ENCODE measurements at places on chromosomes 12 and 14.

DNA sequence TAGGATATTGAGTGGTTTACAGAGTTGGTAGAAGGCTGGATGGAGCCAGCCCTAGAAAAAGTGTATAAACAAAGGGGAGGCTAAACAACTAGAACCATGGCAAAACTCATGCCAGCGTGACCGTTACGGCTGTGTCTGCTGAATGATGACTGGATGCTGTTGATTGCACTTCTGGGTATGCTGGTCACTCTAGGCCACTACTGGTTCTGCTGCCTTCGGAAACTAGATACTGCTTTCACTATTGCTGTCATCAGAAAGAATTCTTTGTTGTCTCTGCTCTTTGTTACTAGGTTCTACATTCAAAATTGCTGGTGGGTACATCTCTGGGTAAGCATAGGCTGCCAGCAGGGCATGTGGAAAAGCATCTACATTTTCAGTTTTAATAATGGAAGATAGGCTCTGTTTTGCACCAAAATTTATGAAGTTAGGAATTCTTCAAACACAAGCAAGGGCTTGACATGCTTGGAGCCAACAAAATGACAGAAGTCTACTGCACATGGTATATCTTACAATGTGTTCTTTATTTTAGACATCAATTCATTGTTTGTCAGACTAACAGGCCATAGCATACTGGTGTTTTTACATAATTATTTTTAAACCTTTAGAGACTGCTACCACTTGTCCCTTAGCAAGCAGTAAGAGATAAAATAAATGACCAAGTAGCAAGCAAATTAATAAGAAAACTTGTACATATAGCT, 15.4 kb downstream of the MON2 start:
- DNase-seq = no peak

DNA sequence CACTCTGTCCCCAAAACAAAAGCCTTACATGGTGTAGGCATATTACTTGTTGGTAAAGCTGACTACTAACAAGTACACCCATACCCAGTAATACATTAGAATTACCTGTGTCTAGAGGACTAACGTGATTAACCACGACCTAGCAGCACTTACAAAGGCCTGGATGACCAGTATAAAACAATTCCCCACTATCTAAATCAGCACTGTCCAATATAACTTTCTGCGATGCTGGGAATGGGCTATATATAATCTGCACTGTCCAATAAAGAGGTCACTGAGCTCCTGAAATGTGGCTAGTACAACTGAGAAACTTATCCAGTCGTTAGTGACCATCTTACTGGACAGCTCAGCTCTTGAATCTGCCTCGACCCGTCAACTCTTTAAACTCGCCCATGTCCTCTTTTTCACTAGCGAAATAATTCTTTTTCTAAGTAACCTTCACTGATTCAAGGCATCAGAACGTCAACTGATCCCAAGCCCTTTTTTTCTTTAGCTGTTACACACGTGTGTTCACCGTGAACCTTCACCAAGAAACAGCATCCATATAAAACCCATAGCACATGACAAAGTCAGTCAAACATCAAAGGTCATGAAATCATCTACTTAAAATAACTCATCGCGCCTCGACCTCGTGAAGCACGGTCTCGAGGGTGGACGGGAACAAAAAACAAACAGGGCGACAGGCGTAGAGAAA, 905 bp upstream of the CIPC start:
- DNase-seq = peak; percentile 1

GRCh38 chr12:95605875-95606274, 54.6 kb upstream of the USP44 start:
- no peak for DNase-seq

DNA sequence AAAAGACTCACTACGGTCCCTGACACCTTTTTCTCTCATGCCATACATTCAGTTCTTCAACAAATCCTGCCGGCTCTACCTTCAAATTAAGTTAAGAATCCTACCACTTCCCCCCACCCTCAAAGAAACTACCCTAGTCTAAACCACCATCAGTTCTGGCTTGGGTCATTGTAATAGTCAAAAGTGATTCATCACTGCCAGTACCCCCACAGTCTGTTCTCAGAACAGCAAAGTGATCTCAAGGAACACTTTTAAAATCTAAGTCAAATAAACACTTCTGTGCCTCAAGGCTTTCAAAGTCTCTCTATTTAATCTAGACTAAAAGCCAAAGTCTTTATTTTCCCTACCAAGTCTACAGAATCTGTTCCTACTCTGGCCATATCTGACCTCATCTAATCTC, 12.0 kb upstream of the FAM234B start:
- DNase-seq = no peak

DNA sequence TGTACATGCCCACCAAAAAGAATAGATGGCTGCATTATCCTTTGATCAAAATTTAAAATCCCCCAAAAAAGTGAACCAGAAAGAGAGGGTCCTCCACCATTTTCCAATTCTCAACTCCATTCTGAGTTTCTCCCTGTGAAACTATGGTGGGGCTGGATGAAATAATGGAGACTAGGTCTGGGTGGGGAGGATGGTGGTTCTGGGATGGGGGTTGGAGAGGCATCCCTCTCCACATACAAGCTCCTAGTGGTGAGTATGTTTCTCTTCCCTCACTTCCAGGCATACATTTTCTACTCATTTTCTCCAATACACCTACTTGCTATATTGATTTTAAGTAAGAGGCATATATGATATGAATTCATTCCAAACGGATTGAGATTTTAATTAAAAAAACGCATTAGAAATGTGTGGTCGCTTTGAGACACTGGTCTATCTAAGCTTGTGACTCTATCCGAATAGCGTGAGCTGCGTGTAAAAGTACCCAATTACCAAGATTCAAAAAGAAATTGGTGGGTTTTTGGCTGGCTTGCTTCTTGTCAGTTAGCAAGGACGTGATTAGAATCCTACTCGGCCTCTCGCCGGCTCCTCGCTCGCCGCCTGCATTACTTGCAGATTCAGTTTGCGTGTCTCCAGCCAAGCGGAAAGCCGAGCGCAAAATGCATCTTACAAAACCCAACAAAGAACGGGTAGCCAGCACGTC, 3.4 kb downstream of the ASCL1 start:
- DNase-seq = no peak

DNA sequence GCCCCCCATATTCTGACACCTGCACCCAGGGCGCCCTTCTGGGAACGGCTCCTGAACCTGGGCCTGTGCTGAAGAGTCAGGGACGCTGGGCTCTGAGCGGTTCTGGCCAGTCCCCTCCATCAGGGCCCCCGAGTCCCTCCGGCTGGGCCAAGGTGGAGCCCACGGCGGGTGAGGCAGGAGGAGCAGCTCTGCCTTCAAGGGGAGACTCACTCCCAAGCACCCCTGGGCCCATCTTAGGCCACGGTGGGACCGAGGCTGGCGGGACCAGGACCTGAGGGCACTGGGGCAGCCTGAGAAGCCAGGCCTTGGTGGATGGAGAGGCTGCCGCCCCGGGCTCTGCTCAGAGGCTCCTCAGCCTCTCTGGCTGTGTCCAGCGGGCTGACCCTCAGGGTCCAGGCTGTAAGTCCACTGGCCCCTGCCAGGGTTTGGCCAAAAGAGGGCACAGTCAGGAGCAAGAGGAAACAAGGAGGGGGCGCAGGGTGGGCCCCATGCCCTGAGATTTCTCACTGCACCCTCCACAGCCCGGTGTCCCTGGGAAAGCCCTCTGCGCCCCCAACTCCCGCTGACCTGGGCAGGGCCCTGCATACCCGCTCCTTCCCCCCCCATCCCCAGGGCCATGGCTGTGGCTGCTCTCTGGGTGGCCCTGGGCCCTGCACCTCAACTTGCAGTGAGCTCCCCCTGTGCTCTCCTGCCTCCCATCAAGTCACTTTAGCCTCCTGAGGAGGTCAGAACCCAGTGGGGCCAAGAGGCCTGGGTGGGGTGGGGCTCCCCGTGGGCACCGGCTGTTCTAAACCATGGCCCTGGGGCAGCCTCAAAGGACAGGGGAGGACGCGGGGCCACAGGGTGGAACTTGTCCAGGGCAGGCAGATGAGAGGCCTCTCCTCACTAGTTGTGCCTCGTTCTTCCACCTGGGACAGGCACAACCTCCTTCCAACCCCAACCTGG, 266.4 kb upstream of the SFSWAP start:
- DNase-seq = no peak

- peak; percentile 13 for DNase-seq
These were observed 1.2 kb downstream of the PELI2 start for GRCh38 chr14:56119201-56119981.

GRCh38 chr14:75053396-75054291, 2.4 kb upstream of the MLH3 start:
- no peak for DNase-seq

- DNase-seq = no peak
These were observed 162.7 kb upstream of the TMTC2 start for GRCh38 chr12:82523996-82524395.

- no peak for DNase-seq
These were observed 44.3 kb downstream of the CCDC92 start for GRCh38 chr12:123928274-123928865.

DNA sequence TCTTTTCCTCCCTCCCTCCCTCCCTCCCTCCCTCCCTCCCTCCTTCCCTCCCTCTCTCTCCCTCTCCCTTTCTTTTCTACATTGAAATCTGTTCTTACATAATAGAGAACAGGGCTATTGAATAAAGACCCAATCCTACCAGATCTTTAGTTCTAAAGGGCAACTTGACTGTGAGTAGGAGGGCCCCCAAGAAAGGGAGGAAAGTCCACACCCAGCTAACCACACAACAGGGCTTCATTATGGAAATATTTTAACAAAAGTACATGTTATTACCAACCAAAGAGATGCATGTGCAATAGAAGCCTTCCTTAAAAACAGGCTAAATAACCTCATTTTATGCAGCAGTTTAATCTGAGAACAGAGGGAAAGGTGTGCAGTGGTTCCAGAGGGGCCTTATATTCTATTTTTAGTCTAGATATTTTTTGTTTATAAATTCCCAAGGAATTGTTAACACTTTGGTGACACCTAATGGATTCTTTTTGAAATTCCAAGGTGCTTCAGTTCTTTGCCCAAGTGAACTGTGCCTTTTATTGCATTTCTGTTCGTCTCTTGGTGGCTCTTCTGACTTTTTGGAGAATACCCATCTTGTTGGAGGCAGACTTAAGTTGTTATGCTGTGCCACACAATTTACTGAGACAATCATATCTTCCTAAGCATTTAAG, 63.0 kb downstream of the GNS start:
- no peak for DNase-seq

DNA sequence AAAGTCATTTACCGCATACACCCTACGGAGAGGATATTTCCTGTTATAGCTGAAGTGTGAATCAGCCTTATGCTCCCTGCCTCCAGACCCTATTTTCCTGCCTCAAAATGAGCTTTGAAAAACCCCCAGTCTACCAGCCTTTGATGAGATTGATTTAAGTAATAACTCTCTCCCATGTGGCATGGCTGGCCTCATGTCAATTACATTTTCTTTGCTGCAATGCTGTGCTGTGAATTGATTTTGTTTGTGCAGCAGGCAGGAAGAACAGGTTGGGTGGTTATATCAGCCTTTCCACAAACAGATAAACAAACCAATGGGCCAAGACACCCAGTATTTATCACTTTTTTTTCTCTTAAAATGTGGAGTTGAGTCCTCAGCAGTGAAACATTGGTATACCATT, 1105.5 kb upstream of the TMEM132C start:
- no peak for DNase-seq

DNA sequence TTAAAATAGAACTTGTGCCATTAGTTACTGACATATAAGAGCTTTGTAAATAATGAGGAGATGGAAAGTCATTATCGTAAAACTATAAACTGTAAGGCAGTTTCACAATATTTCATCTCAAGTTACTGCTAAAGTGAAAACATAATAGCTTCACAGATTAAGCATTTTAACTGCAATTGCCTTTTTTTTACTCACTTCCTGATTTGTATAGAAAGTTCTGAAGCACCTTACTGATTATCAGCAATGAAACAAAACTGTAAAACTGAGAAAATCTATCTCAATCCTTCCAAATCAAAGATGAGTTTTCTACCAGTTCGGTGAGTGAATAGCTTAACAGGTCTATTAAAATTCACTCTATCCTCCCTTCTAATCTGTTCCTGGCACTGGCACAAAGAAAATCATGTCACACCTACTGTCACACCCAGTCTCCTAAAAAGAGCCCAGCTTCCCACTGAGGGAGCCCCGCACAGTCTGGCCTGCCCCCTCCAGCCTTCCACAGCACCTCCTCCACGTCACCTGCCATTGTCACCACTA, 161.4 kb upstream of the ABCD2 start:
- DNase-seq = no peak

DNA sequence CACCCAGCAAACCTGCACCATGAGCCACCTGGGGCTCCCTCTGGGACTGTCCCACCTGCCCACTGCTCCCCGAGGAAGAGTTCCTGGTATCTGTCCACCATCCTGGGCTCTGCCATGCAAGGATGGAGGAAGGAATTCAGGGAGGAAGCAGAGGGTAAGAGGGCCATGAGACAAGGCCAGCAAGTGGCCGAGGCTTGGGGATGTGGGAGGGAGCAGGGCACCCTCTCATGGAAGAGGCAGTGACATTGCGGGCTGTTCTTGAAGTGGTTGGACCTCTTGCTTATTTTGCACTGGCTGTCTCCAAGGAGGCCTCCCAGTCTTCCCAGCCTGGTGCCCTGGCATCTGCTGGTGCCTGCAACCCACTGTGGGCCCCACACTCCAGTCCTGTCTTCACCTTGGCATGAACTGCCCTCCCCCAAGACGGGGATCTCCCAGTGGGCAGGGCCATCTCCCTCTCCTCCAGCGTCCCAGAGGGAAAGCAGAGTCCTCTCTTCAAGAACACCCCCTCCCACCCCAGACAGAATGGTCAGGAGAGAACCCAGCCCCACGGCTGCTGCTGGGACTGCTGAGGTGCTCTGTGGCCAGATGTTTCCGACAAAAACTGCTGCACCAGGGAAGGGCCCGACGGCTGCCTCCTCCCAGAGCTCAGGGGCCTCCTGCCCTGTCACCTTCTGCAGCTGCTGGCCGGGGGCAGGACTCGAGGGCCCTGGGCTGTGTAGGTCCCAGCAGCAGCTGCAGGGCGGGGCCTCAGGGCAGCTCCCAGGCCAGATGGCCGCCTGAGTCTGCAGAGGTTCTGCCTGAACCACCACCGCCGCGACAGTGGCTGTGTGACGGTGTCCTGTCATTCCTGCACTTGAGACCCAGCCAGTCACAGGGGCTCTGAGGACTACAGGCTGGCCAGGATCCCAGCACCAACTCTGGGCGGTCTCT, 1.8 kb upstream of the AKT1 start:
- DNase-seq = no peak

- DNase-seq = no peak
These were observed 6.8 kb downstream of the ART4 start for GRCh38 chr12:14836336-14837210.

GRCh38 chr12:111607239-111607638, 8.1 kb upstream of the ATXN2 start:
- DNase-seq = no peak

DNA sequence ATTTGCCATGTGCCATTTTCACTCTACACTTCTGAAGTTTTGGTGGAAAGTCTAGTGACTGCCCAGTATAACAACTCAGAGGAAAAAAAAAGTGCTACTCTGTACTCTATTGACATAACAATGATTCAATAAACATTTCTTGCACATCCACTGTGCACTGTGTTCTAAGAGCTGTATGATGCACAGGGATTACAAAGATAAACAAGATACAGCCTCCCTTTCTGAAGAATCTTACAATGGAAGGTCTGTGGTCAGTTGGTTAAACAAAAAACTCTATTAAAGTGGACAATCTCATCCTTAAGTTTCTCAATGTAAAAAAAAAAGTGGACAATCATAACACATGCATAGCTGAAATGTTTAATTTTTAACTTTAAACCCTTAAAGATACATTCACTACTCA, 105.7 kb upstream of the RASSF8 start:
- DNase-seq = no peak

GRCh38 chr12:108850854-108851573, 6.4 kb downstream of the SSH1 start:
- DNase-seq = no peak

All from activated T-cell treated with anti-CD3 and anti-CD28 coated beads for 24 hours (primary cell).